MV-4-11 (cell line): ENCODE measurements at places on chromosomes 12 and 14.

DNA sequence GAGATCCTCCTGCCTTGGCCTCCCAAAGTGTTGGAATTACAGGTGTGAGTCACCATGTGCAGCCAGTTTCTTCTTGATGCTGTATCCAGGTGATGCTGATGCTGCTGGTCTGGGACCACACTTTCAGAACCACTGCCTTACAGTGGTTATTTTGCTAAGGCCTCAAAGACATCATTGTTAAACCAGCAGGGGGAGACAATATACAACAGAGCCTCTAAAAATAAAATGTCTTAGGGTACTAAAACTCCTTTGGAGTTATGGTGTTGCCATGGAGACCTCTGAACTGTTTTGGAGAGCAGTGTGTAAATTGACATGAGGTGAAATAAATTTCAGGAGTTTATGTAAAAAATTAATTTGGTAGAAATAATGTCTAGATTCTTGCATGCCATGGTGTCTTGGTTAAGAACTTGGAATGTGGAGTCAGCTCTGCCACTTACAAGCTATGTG lies 1.1 kb upstream of the ARG2 start:
- DNase-seq, result peak; percentile 76

DNA sequence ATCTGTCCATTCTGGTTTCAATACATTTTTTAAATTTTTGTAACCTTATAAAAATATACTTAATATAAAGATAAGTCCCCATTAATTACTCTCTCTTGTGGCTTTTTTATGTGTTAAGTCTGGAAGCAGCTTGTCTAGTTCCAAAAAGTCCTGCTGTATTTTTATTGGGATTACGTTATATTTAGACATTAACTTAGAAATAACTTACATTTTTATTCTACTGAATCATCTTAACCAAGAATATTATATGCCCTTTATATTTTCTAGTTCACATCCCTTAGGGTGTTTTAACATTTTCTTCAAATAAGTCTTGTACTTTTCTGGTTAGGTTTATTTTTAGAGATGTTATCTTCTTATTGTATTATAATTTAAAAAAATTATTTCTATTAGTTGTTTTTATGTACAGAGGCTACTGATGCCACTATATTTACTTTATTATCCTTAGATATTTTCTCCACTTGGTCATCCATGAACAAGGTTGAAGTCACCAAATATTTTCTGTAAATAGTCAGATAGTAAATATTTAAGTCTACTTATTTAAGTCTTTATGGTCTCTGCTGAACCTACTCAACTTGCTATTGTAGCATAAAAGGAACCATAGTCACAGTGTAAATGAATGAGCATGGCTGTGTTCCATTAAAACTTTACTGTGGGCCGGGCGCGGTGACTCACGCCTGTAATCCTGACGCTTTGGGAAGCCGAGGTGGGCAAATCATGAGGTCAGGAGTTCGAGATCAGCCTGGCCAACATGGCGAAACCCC lies 132.4 kb upstream of the NEDD1 start:
- no peak for DNase-seq

DNA sequence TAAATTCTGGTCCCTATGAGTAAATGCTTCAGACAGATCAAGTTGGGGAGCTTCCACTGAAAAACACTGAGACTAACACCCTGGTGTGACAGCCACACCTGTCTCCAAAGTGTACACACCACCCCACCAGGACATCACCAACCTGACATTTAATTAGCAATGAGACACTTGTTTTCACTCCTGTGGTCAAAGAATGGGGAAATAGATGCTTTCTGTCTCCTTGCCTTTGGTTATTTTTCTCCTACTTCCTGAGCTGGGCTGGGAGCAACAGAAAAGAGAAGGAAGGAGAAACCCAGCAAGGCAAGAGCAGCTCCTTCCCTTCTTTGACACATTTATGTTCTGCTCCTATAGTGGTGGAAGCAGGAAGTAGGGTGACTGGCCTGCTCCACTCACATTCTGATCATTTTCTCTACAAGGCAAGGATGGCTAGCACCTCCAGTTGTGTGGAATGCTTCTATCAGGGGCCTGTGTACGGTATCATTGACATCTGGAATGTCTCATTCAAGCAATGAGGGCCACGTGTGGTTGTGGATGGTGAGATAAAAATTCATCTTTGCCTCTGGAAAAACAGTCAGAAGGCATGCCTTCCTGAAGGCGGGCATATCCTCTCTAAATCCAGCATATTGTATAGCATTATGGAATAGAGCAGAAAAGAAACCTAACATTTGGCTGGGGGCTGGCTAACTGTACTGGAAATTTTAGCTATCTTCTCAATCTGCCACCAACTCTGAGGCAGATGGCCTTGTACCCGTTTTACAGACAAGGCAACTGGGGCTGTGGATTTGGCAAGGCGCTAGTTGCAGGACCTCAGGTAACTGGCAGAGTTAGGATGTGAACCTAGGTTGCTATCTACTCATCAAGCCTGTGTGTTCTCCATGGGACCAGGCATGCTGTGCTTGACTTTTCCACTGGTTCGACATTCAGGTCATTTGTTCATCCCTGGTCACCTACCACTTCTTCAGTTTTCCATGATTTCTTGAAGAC lies 24.8 kb upstream of the LGALS3 start:
- DNase-seq, result peak; percentile 92

DNA sequence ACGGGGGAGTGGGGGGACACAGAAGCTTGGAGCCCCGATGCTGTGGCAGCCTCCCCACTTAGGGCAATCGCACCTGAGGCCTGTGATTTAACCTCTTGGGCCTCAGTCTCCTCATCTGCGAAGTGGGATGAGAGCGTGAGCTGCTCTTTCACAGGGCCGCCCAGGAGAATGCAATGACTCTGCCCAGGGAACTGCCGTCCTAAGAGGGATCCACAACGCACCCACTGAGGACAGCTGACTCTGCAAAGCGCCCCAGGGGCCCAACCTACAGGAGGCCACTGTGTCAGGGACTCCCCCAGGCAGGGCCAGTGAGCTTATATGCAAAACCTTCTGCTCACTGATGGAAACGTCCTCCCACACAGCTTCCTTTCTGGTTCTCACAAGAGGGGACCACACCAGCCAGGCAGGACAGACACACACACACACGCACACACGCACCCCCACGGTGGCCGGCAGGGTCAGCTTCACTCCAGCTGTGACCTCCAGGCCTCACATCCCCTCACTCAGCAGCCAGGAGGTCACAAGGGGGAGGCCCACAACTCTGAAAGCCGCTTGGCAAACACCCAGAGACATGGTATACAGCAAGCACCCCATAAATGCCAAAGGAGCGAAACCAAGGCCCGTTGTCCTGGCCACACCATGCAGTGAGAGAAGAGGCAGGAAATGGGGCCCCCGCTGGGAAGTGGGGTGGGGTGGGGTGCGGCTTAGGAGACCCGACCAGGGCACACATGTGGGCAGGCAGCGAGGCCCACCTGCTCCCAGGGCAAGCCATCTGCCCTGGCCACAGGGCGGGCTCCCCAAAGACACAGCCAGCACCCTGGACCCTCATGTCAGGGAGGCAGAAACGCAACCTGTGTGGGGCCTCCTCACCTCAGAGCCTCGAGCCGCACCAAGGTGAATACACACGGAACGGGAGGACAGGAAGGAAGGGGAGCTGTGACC lies 73.3 kb downstream of the NCOR2 start:
- no peak for DNase-seq

- no peak for DNase-seq
These were observed at the start of gene GSG1 for GRCh38 chr12:13103391-13104033. GSG1 (minus strand) TSS chr12:13103667; CDS start chr12:13103512, 155 bp downstream.

- no peak for DNase-seq
These were observed 197.3 kb upstream of the ARHGAP5 start for GRCh38 chr14:31879661-31880348.
